ENCODE measurements at places on chromosomes 11 and 22.

DNA sequence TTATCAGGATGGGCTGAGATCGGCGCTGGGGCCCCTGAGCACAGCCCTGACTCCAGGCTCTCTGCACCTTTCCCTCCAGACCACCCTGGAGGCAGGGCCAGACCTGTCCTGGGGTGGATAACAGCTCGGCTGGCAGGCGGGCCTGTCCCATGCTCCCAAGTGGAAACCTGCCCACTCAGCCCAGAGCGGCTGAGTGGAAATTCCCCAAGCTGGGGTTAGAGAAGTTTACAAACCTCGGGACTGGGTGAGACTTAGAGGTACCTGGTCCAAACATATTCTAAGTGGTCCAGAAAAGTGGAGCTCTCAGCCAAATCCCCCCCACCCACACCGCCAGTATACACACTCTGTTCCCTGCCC lies 4.8 kb upstream of the FXYD2 start:
- no peak for DNase-seq

GRCh38 chr22:29903371-29903770 lies 20.4 kb downstream of the MTMR3 start:
- no peak for DNase-seq

DNA sequence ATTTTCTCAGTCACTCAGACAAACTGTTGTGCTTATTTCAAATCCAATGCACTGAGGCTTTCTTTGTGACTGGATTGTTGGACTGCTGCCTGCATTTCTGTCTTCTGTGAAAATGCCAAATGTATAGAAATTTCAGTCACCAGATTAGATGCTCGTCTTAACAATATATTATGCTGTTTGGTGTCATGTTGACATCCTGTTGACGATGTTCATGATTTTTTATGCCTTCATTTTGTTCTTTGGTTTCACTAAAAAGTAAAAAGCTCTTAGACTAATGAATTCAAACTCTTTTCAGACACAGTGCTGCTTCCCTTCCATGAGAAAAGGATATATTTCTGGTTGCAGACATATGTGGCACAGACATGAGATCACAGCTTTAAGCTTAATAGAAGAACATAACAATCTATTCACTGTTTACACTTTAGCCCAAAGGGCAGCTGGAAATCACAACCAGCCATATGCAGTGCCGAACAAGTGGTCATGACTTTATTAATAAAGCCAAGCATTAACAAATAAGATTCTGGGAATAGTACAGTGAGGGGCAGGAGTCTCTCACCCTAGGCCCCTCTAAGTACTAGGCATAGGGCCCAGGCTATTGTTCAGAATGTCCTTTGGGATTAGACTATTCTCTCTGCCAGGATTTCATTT lies 9.4 kb upstream of the SOX6 start:
- DNase-seq, result no peak

GRCh38 chr22:26068571-26068970 lies 100.7 kb upstream of the SEZ6L start:
- DNase-seq, result no peak

- DNase-seq, result no peak
Observed at GRCh38 chr11:83628622-83629355, 342.6 kb upstream of the CCDC90B start.
